ENCODE measurements at places on chromosomes 16 and 17.
A peak's percentile ranks its signal among the peaks of the same experiment; 100 is the strongest.

- DNase-seq = no peak
Observed at GRCh38 chr16:67883146-67883871, 1.4 kb upstream of the NRN1L start.

DNA sequence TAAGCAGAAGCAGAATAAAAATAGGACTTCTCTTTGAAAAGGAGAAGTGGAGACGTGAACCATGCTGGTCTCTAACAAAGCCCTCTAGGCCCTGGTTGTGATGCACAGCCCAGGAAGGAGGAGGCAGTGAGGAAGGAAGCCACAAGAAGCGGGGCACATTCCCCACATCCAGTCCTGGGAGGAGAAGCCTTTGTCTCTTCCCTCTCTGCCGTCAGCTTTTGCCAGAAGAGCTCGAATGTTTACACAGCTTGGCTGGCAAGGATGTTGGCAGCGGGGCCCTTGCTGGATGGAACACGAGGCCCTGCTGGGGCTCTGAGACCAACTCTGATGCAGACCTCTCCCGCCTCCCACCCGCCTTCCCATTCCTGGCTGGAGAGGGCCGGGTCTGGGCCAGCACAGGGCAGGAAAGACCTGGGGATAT lies 91.3 kb downstream of the MAF start:
- no peak for DNase-seq

GRCh38 chr17:74280093-74280513 lies 6.1 kb downstream of the DNAI2 start:
- DNase-seq = peak; percentile 16

GRCh38 chr16:16778332-16778731 lies 399.4 kb downstream of the NPIPA7 start:
- no peak for DNase-seq

- no peak for DNase-seq
Observed at GRCh38 chr16:88309908-88310265, 72.9 kb upstream of the ZNF469 start.

DNA sequence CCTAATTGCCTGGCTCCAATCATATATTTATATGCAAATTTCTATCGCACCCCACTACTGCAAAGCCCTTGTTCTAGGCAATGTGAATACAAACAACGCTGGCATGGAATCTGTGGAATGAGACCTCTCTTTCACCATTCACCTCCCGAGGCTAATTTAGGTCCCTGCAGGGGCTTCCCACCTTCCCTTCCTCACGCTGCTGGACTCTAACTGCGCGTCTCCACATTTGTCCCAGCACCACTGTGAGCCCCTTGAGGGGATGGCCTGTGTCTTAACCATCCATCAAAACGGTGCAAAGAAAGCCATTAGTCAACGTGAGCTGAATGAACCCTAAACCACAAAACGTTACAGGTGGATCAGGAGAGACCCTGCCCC lies 1.6 kb downstream of the TMEM114 start:
- no peak for DNase-seq

DNA sequence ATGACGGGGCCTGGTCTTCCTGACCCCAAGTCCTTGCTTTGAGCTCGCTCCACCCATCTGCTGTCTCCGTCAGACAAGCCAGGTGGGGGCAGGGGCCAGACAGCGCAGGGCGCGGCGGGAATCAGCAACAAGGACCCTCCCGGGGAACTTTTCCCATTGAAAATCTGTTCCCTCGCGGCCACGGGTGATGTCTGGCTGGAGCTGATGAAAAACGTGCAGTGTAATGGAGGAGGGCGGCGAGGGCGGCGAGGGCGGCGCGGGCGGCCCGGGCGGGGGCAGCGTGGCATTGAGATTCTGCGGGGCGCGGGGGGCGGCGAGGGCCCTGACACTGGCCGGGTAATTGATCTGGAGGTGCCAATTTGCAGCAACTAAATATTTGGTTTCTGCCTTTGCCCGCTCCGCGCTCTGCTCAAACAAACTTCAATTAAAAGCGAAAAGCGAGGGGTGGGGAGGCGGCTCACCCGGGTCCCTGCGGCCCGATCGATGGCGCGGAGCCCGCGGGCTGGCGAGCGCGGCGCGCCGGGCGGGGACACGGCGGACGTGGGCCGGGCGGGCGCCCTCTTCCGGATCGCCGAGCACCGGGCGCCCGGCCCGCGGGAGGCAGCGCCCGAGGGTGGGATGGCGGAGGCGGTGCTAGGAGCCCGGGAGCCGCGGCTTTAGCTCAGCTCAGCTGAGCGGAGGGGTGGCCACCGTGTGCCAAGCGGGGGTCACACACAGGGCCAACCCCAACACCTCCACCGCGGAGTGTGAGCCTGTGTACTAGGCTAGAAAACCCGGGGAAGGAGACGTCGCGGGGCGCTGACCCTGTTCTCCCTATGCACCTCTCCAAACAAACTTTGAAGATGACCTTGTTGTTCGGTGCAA lies 32.4 kb downstream of the DCAKD start:
- DNase-seq = peak; percentile 40

GRCh38 chr17:1073241-1073962 lies 76.5 kb downstream of the TIMM22 start:
- no peak for DNase-seq

DNA sequence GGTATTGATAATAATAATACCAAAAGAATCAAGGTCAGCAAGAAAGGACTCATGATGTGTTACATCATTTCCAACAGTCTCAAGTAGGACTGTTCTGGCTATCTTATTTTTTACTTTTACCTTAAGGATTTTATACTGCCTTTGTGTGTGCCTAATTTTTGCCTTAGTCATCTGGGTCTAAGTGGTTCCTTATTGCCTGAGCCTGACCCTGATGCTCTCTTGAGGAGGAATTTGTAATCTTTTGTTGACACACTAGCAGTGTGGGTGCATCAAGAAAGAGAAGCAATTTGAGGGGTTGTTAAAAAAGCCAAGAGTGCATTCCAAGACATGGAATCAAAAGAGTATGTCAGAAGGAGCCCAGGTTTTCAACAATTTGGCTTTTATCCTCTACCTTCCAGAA lies 59.3 kb downstream of the TMEM100 start:
- DNase-seq = no peak

- DNase-seq = no peak
Observed at GRCh38 chr16:29974291-29975133, 844 bp downstream of the TAOK2 start.

GRCh38 chr17:3969963-3970362 lies 5.7 kb upstream of the ATP2A3 start:
- no peak for DNase-seq

DNA sequence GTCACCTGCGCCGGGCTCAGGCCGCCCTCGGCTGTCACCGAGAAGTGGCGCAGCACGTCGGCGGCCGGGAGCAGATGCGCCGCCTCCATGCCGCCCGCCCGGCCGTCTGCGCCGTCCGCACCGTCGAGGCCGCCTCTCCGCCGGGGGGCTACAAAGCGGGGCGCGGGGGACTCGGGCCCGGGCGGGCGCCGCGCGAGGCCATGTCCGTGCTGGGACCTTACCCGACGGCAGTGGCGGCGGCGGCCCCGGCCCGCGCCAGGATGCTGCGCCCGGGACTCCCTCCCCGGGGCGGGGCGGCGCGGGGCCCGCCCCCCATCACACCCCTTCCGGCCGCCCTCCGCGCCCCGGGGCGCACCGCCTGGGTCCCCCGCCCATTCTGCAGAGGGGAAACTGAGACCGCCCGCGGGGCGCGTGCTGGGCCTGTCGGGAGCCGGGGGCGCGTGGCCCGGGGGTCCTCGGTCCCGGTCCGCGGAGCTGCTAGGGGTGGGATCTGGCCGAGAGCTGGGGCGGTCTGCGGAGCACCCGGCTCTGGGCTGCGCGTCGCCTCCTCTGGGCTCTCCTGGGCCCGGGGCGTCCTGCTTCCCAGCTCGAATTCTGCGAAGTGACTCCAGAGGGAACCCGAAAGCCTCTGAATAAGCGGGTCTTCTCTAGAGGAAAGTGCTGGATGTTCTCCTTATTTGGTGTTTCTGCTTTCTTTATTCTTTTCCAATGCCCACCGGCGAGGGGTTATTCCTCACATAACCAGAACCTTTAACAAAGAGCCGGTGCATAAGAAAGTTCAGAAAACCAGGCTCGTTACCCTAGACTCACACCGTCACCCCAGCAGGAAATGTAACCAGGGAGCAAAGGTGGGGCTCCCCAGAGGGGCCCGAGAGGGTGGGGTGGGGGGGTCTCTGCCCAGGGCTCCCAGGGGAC lies at the start of gene ATP2A3:
Gene ATP2A3, minus strand, starts transcription at position 235 of the 915 bp plus-strand sequence. Its CDS starts 146 bp downstream, at position 89.
- peak; percentile 59 for DNase-seq

GRCh38 chr16:4419402-4419959 lies 3.1 kb upstream of the CORO7 start:
- DNase-seq = no peak

DNA sequence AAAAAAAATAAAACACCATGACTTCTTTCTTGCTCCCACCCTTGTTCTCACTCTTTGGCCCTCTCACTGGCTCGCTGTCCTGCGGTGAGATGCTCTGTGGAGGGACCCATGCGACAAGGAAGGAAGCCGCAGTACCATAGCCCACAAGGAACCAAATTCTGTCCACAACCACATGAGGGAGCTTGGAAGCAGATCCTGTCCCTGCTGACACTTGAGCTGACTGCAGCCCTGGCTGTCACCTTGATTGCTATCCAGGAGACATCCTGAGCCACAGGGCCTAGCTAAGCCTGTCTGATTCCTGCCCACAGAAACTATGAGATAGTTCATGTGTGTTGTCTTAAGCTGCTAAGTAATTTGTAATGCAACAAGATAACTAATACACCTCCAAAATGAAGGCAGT lies 4.8 kb upstream of the MT2A start:
- DNase-seq = no peak

DNA sequence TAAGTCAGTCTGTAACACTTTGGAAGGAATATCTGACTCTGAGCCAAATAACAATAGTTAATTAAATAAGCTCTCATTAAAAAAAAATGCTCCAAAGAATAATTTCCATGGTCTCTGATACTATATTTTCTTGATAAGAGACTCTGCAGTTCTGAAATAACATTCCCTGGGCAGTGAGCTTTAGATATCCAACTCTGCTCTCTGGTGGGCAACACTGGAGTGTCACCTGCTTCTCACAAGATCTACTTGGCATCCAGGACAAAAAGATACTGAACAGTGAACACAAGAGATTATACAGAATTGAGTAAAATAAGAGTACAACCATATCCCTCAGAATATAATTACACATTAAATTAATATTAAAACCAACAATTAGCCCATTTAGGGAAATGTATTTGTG lies 13.7 kb downstream of the BLMH start:
- no peak for DNase-seq

GRCh38 chr16:49562228-49562627 lies 188.6 kb downstream of the C16orf78 start:
- no peak for DNase-seq

DNA sequence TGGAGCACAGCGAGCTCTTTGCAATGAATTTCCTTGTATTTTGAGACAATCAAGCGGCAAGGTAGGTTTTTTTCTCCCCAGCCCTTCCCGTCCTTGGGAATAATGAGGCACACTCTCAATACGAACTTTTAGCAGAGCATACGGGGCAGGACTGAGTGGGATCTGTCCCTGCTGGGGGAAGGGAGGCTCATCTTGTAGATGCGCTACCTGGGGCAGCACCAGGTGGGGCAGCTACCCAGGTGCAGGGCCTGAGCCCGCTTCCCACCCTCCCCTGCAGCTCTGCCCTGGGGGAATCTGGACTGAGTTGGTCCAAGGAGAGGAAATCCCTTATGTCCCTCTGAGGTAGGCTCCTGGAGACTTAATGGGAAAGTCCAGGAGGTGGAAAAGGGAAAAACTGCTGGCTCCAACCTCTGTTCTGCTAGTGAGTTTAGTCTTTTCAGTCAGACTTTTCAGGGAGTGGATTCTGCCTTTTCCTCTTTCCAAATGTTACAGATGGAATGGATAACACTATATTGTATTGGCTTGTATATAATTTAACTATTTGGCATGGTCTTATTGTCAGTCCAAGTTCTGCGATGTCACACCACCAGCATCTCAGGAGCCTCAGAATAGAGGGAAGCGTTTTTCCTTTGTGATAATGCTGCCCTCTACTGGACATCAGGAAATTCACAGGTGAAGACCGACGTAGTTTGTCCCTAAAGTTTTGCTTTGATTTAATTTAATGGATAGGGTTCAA lies 9.6 kb upstream of the CES1 start:
- DNase-seq = no peak

GRCh38 chr16:17211797-17212196 lies 259.0 kb downstream of the XYLT1 start:
- no peak for DNase-seq

- DNase-seq = peak; percentile 10
Observed at GRCh38 chr17:44065668-44066203, 735 bp downstream of the LSM12 start.

- no peak for DNase-seq
Observed at GRCh38 chr17:63963123-63963522, 9.6 kb downstream of the SCN4A start.

DNA sequence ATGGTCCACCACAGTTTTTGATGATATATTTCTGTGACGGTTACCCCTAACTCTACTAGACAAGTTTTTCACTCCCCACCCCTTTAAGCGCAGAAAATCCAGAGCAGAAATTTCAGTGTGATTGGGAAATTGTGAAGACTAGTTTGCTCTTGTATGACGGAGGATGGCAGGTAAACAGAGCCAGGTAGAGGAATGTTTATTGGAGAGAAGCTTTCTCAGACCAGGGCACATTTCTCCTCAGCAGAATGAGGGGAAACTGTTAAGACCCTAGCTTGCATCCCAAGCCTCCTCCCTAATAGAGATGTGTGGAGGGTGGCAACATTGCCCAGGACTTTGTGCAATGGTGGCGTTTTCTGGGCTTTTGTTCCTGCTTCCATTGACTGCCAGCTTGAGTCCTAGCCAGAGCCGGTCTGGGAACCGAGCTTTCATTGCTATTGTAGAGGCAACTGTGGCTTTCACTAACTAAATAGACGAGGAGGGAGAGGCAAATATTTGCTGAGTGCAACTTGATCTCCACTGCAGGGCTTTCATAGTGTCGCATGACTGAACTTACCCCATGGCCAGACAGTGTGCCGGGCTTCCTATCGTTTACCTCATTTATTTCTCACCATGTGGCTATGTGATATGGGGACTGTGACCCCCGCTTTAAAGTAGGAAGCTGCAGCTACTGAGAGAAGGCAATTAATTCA lies 159.6 kb upstream of the MPHOSPH6 start:
- DNase-seq = no peak

GRCh38 chr17:31296142-31296541 lies 897 bp downstream of the OMG start:
- no peak for DNase-seq

GRCh38 chr17:70774339-70775117 lies 605.2 kb downstream of the KCNJ2 start:
- DNase-seq = no peak

- no peak for DNase-seq
Observed at GRCh38 chr17:15232517-15232915, 32.6 kb downstream of the PMP22 start.

Measured in stimulated activated CD4-positive, alpha-beta T cell treated with anti-CD3 and anti-CD28 coated beads, Interleukin-12 subunit alpha, Interleukin-12 subunit beta, amount 100 ng/mL, for 24 hours (primary cell).